ENCODE measurements at places on chromosomes 6 and 20.

- DNase-seq, result no peak
These were observed 592.4 kb downstream of the RFPL4B start for GRCh38 chr6:112939563-112939962.

- no peak for DNase-seq
These were observed 2.1 kb upstream of the TMEM217 start for GRCh38 chr6:37260040-37260439.

- no peak for DNase-seq
These were observed 24.6 kb downstream of the MTFR2 start for GRCh38 chr6:136225496-136225895.

- DNase-seq, result no peak
These were observed 12.9 kb upstream of the EMILIN3 start for GRCh38 chr20:41379551-41379950.

Measured in CD4-positive, alpha-beta T cell treated with Interleukin-6 at 100 ng/mL for 8 hours (primary cell).